Fibroblast of villous mesenchyme (primary cell): ENCODE measurements at places on chromosomes 6 and 20.

DNA sequence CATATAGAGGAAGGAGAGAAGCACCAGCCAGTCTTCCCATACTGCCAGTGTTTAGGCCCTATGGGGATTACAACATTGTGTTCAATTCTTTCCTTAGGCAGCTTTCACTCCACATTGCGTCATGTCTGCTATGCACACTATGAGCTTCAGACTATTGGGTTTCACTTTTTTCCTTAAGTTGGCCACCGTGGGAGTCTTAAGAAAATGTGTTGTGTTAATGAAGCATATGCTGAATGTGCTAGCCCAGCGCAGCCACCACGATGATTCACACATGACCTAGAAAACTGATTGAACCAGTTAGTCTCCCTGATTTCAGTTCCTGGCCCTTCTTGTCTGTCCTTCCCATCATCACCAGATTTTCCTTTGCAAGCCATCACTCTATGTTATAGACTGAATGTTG is 21.5 kb downstream of the TUBB2B start:
- DNase-seq = peak; percentile 95

DNA sequence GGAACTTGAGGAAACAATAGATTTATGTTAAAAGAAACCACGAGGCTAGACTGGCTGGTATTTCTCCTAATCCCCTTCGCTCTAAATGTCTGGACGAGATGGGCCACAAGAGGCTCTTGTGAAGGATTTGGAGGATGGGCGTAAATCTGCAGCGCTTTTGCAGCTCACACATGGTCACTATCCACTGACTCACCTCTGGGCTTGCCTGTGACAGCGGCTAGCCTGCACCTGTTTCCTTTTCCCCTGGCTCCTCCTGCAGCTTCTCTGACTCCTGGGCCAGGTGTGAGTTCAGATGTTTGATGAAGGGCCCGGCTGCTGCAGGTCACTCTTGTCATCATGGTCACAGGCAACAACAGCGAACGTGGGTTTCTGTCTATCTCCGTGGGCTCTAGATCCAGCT is 629.4 kb downstream of the CBLN4 start:
- DNase-seq = no peak

DNA sequence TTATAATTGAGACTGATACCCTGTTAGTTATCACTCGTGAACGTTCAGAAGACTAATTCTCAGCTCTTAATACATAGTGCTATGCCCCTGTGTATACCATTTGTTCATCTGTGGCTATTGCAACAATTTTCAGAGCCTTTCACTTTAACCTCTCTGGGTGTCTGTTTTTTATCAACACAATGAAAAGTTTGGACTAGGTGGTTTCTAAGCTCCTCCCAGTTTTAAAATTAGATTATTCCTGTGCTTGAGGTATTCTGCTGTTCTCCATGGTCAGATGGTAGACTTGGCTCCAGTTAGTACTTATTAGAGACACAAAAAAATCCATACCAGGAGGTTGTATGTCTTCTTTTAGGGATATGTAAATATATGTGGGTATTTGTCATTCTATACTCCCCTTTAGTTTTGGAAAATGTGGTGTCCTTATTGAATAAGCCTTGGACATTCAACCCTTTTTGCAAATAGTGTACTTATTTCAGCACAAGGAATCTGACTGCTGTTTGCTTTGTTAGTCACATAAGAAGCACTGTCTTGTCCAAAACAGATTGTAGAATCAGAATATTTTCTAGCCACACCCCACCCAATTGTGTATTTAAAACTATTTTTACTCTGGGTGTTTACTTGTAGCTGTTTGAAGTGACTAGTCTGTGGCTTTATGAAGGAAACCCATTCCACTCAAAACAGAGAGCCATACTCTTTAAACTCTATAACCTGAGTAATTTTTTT is 2.0 kb upstream of the COL10A1 start:
- peak; percentile 28 for DNase-seq

DNA sequence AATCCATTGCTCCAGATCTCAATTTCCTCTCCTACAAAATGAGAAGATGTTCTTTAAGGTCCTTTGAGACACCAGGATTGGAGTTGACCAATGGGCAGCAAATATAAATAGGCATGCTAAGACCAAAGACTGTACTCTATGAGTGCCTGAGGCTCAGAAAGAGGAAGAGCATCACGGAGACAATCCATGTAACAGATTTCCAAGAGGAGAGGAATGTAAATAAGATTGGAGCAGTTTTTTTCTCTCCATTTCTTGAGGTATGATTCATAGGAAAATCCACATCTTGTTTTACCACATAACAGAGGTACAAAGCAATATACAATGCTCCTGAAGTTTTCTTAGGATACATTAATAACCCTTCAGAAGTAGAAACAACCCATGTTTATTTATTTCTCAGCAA is 109.8 kb downstream of the UBE3D start:
- DNase-seq = peak; percentile 83

- no peak for DNase-seq
Observed at GRCh38 chr6:129606664-129607063, 103.3 kb downstream of the ARHGAP18 start.

DNA sequence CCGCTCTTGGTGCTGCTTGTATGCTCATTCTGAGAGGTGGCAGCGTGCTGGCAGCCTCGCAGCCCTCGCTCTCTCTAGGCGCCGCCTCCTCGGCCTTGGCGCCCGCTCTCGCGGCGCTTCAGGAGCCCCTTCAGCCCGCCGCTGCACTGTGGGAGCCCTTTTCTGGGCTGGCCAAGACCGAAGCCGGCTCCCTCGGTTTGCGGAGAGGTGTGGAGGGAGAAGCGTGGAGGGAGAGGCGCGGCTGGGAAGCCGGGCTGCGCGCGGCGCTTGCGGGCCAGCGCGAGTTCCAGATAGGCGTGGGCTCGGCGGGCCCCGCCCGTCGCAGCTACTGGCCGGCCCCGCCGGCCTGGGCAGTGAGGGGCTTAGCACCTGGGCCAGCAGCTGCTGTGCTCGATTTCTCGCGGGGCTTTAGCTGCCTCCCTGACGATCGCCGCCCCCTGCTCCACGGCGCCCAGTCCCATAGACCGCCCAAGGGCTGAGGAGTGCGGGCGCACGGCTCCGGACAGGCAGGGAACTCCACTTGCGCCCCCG is 19.5 kb upstream of the FAM8A1 start:
- peak; percentile 37 for DNase-seq

GRCh38 chr6:49464691-49465090 is 1.5 kb downstream of the CENPQ start:
- no peak for DNase-seq

DNA sequence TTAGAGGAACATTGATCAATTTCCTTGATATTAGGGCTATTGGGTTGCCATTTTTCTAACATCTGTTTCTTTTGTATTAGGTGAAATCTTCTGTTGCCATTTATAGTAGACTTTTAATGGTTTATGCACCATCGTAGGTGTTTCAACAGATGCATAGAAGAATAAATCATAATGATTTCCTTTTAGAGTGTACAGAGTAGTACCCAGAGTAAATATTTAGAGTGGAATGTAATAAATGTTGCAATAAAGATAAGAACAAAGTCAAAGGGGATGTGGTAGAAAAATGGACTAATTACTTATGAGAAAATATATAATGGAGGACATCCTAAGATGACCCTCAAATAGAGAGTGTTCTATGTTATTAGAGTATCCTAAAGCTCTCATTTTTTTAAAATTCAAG is 643.0 kb upstream of the CITED2 start:
- peak; percentile 75 for DNase-seq

DNA sequence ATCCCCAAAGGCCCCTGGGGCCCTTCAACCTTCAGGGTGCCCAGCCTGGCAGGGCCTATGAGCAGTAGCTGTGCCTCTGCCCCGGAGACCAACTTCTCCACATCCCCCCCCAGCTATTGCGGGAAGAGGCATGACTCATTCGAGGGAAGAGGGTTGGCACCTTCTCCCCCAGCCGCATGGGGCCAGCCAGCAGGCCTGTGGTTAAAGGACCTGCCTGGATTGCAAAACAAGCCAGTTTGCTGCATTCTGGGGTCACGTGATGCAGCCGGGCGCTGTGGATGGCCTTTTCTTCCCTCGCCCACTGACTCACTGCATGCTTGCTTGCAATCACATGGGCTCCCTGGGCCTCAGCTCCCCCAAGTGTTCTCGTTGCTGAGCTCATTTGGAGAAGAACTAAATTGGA is 182.5 kb downstream of the MAFB start:
- peak; percentile 89 for DNase-seq

GRCh38 chr6:111750753-111751673 is 122.2 kb downstream of the FYN start:
- DNase-seq = no peak

DNA sequence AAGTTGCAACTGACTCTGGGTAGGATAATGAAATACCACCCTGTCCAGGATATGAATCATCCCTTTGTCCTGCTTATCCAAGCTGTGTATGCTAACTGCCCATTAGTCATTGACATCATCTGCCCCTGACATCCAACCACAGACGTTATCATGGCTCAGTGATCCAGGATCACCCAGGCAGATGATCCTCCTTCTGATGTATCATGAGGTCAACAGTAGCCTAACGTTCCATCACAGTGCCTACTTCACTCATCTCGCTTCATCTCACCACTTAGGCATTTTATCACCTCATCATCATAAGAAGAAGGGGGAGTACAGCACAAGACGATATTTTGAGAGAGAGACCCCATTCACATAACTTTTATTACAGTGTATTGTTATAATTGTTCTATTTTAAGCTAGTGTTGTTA is 13.4 kb upstream of the BTN3A2 start:
- peak; percentile 91 for DNase-seq

DNA sequence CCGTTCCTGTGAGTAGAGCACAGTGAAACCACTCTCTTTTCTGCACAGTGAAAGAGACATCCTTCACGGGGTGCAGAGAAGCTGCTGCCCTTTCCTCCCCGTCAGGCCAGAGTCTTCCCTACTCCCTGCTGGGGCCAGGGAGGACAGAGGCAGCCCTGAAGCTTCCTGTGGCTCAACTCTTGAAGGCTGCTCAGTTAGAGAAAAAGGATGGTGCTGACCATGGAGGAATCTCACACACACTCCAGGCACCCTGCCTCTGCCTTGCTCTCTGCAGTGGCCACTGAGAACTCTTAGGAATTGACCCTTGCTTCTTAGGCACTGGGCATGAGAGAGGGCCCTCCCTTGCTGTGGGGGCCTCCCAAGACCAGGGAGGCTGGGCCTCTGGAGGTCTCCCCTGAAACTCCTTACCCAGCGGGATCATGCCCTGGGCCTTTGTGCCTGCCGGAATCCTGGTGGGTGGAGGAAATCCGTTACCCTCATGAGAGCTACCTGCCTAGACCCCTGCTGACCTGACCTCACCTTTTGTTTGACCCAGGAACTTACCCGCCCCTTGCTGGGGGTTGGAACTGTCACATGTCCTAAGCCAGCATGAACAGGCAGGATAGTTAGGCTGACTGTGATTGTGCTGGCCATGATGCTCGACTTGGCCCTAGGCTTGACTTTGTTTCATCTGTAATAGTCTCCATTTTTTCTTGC is 65.0 kb upstream of the CD93 start:
- DNase-seq = no peak

GRCh38 chr6:36933102-36933501 is 21.4 kb upstream of the PI16 start:
- no peak for DNase-seq

GRCh38 chr6:21173031-21173430 is 420.5 kb upstream of the SOX4 start:
- no peak for DNase-seq

DNA sequence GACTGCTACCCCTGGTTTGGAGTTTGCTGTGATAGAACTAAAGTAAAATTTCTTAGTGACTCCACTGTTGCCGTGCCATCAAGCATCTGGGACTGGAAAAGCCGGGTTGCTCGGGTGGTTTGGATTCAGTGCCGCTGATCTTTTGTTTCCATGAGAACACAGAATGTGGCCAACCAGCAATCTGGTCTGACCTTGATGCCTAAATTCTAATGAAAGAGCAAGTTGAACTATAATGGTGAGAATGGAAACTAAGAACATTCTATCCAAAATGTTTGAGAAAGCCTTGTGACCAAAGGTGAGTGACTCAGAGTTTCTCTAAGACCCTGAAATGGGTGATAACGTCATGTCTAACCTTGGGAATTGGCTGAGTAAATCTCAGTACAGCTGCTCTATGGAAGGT is 9.9 kb upstream of the PI16 start:
- DNase-seq = no peak

DNA sequence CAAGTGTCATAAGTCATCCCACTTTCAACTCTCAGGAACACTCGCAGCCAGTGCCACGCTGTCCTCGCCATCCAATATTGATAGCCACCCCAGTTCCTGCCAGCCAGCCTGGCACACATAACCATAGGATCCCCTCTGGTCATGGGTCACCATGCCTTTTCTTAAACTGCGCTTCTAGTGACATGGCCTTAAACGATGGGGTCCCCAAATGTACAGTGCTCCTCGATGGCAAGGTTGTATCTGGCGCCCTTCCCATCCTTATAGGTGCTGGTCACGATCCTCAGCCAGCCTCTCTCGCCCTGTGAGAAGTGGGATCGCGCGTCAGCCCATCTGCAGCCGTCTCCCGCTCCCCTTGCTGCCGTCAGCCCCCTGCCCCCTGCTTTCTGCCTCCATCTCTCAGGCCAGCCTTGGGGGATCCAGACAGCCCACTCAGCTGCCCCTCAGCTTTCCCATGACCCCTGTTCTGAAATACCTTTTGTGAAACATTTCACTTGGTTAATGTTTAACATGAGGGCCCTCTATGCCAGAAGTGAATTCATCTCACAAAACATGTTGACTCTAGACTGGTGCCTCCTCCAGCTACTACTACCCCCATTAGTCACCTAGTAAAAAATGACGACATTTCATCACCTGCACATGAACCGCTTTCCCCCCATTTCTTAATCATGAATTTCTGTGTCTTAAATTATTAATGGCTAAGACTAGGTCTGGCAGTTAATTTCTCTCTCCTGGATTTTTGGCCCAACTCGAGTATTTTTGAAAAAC is 11.4 kb downstream of the CTSZ start:
- no peak for DNase-seq
